ENCODE measurements at places on chromosomes 4 and X. TPM values are rescaled to one million over a fixed set of nuclear protein-coding genes. Genes with fewer than 3 reads are reported as not detected.

- no peak for DNase-seq
Measured at GRCh38 chrX:13265549-13266132, 54.2 kb downstream of the ATXN3L start.

- no peak for DNase-seq
Measured at GRCh38 chr4:137994853-137995252, 247.3 kb downstream of the SLC7A11 start.

SPON2 gene
- total RNA-seq: 130 TPM

CCDC149 gene
- 5.5 TPM for total RNA-seq

DNA sequence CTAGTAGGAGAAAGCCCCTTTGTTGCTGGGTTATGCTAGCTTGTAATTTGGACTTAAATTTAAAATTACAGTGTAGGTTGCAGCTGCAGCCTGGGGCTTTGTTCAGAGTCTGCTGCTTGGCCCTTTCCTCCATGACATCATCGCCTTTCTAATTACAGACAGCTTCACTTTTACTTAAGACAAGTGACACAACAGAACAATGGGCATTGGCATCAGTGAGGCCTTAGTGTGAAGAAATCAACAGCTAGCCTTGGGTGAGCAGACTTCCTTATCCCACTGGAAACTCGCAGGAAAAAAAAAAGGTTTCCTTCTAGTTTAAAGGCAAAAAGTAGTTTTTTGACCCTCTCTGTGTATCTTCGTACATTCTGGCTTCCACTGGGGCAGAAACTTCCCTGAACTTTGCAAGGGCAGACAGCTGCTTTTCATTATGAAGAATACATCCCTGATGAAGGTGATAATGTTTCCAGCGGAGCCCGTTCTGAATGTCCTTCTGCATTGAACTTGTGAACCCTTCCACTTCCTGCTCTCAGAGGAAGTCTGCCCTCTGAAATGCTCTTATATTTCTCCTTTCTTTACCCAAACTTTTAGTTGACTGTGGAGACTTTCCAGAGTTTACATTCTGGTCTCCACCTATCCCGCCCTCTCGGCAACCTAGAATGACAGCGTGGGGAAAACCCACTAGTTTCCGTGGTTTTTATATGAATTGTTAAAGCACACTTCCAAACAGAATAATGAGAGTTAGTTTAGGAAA is 123.2 kb upstream of the FAM9C start:
- DNase-seq: no peak

GAGE12H gene
- not detected for total RNA-seq

- peak; percentile 49 for DNase-seq
Measured at GRCh38 chr4:169922632-169923276, 103.4 kb downstream of the MFAP3L start.

GRCh38 chr4:115675719-115676118 is 562.3 kb upstream of the NDST4 start:
- DNase-seq: no peak

RASGEF1B gene
- 51.9 TPM for total RNA-seq

GRCh38 chr4:39636531-39637184 is 2.0 kb downstream of the SMIM14 start:
- no peak for DNase-seq

SSX3 gene
- total RNA-seq: not detected

PRICKLE3 gene
- total RNA-seq: 6.4 TPM

PPEF1 gene
- not detected for total RNA-seq

DNA sequence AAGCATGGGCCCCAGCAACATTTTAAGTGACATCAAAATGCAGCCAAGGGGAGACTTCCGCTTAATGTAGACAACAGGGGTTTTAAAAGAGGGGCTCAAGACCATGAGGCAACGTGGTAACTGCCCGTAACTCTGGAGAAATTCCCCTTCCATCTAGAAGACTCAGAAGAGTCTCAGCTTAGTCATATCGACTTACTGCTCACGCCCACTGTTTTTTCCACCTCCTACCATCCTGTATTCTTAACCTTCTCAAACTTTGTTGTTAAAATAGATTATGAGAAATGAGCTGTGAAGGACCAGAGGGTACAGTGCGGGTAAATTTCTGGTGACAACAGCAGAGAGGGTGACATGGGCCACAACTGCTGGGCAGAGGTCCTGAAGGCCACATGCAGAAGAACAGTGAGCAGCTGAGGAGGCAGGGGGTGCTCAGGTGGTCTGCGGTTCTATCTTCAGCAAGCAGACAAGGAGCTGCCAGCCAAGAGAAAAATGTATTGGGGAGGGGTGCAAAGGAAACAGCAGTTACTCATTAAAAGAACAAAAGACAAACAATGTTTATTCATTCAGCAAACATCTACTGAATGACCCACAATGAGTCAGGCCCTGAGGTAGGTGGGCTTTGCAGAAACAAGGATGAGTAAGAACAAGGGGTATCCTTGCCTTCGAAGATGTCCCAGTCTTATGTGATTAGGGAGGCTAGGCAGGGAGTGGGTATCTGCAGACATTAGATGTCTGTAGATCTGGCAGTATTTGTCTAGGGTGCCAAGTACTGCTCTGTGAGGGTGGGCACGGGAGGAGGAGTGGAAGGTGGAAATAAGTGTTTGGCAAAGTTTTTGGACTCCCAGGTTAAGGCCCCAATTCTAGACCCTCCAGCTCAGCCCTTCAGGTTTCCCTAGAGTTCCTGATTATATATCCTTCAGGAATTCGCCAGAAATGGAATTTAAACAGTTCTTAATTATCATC is 175.3 kb downstream of the TSPAN5 start:
- DNase-seq: no peak

DNA sequence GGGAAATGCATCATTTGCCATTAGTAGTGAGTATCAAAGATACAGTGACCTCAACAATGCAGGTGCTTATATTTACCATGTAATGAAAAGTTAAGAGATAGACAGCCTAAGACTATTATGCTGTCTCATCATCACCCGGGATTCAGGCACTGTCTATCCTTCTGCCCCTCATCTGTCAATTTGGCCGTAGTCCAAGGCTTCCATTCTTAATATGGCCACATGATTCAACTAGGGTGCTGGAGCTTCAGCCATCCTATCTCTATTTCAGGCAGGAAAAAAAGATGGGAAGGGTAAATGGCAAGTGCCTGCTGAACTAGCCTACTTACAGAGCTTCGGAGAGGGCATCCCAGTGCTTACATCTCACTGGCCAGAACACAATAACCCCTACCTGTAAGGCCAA is 196.7 kb upstream of the LNX1 start:
- no peak for DNase-seq

DNA sequence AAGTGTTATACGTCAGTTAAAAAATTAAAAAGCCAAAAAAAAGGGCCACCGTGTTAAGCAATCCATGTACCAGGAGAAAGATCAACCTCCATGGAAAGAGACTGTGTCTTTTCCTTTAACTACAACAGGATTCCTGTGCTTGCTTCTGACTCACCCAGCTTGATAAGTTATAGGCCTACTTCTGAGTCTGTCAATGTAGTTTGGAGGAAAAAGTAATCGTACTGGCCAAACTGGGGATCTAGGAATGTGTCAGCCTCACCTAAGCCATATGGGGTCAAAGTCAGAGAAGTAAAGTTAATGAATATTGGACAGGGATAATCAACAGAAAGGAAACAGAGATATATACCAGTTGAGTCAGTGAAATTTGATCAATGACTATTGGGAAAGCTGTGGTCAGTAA is 470.8 kb upstream of the SLIT2 start:
- no peak for DNase-seq

DNA sequence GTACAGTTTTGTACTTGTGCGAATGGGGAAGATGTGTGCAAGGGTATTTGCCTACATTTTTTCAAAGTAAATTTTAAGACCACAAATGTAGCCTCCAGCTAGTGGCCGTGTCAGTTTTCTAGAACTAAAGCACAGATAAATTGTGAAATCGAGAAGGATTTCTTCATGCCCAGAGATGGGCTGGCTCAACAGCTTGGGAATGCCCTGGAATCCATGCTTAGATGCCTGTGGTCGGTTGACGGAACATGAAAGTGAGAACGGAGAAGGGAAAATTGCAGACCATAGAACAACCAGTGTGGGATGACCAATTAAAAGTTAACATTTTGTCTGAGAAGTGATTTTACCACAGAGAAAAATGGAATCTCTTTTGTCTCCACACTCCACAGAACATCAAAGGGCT is 73.2 kb upstream of the VCX2 start:
- no peak for DNase-seq

DNA sequence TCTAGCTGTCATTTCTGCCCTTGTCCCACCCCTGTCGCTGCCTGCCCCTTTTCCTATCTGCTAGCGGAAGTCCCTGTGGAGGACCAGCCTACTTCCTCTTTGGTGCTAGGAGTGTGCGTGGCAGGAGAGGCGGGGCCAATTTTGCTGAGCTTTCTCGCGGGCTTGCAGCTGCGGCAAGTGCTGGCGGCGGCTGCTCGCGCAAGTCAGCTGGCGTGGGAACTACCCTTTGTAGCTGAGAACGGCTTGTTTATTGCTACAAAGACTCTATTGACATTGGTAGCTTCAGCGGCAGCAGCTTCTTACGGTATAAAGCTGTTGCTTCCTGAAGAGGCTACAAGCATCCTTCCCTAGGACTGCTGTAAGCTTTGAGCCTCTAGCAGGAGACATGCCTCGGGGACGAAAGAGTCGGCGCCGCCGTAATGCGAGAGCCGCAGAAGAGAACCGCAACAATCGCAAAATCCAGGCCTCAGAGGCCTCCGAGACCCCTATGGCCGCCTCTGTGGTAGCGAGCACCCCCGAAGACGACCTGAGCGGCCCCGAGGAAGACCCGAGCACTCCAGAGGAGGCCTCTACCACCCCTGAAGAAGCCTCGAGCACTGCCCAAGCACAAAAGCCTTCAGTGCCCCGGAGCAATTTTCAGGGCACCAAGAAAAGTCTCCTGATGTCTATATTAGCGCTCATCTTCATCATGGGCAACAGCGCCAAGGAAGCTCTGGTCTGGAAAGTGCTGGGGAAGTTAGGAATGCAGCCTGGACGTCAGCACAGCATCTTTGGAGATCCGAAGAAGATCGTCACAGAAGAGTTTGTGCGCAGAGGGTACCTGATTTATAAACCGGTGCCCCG is at the start of gene MAGEH1:
MAGEH1 (plus strand) TSS at position 138 of the 843 bp plus-strand sequence; CDS start at position 386, 248 bp downstream.
- DNase-seq: peak; percentile 81

DNA sequence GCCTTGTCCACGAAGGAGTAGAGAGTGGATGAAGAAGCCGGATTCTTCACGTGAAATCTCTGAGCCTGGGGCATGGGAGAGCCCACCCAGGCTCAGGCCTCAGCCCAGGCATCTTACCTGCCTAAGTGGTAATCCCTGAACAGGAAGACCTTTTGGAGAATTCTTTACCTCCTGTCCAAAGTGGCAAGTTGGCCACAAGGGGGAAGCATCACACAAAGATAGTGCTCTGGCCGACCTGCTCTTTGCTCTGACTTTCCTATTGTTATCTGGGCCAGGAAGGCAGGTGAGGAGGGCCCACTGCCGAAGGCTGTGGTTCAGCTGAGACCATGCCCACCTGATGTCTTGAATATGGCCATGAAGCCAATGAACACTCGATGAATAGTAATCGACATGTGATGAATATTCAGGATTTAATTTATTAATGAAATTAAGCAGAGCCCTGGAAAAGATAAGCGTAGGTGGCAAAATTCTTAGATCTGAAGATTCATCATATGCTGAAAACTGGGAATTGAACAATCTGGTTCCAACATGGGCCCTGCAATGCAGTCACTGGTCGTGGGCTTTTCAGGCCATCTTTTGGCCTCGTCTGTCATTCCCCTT is 93.8 kb downstream of the PDGFRA start:
- DNase-seq: peak; percentile 62

NR0B1 gene
- total RNA-seq: not detected

DNA sequence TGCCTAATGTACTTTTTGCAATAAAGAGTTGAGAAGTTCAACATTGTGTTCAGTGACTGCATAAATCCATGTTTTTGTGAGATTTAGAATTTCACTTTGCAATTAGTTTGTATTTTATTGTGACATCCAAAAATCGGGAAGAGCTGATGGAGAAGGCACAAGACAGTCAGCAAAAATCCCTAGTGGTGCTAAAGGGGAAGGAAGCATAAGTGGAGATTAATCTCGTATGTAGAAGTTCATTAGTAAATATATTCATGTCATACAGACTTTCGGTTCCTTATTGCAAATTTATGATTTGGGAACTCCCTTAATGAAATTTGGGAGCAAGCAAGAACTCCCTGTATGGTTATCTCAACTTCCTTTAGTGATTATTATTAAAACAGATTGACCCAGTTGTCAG is 57.8 kb upstream of the SLC39A8 start:
- no peak for DNase-seq

DNA sequence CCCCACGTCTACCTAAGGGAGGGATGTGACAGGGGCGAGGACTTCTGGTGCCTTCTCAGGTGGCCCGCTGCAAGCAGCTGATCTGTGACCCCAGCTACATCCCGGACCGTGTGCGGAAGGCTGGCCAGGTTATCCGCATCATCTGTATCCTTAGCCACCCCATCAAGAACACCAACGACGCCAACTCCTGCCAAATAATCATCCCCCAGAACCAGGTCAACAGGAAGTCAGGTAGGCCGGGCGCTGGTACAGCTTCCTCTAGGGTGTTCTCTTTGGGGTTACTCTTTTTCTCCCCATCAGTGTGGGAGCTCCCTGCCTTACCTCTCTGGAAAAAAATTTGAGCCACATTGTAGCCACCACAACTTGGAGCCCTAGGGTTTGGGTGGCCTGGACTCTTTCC is 2.4 kb upstream of the FAM50A start:
- DNase-seq: no peak

DAPP1 gene
- 0.12 TPM for total RNA-seq

MAGEA9B gene
- total RNA-seq: not detected

DNA sequence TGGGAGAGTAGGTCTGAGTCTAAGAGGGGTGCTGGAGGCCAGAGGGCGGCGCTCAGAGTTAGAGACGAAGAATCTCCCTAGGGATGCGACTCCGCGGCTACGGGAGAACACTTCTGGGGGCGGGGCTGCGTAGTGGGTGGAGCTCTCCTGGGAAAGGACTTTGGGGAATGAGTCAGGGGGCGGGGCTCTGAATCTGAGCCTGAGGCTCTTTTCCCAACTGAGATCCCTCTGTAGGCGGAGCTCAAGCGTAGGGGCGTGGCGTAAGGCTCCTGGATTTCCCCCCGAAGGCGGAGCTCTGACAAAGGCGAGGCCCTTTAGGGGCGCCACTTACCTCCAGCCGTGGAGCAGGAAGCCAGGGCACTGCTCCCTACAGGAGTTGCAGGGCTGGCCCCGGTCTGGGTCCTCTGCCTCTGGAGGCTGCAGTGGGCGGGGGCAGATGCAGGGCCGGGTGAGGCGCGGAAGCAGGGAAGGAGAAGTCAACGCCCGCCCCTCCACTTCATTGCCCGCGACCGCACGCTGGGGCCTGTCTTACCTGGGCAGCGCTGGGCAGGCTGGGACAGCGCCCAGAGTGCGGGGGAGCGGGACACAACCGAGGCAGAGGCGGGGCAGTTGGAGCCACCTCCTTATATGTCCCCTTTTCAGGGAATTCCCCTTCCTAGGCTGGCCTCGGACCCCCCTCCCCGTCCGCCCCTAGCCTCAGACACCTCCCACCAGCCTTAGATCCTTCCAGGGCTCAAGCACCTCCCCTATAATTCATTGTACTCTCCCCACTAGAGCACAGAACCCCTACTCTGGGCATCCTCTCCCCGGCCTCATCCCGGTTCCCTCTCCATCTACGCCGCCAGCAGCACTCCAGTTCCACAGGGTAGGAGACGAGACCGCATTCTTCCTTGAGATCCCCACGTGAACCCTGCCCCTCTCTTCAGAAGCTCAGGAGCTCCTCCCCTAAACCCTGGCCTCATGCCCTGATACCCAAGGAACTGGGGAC is 1.6 kb downstream of the PRICKLE3 start:
- no peak for DNase-seq

GRCh38 chrX:19688426-19688825 is 173.1 kb upstream of the MAP3K15 start:
- DNase-seq: no peak

ADGRG4 gene
- not detected for total RNA-seq

- no peak for DNase-seq
Measured at GRCh38 chr4:53015681-53016080, 153.6 kb downstream of the RASL11B start.
